ENCODE measurements at places on chromosomes 12 and 14. TPM values are rescaled to one million over a fixed set of nuclear protein-coding genes. Genes with fewer than 3 reads are reported as not detected.

The GDF3 gene
- not detected for polyA plus RNA-seq

- DNase-seq = no peak
These were observed 10.5 kb downstream of the BTBD6 start for GRCh38 chr14:105258846-105259245.

DNA sequence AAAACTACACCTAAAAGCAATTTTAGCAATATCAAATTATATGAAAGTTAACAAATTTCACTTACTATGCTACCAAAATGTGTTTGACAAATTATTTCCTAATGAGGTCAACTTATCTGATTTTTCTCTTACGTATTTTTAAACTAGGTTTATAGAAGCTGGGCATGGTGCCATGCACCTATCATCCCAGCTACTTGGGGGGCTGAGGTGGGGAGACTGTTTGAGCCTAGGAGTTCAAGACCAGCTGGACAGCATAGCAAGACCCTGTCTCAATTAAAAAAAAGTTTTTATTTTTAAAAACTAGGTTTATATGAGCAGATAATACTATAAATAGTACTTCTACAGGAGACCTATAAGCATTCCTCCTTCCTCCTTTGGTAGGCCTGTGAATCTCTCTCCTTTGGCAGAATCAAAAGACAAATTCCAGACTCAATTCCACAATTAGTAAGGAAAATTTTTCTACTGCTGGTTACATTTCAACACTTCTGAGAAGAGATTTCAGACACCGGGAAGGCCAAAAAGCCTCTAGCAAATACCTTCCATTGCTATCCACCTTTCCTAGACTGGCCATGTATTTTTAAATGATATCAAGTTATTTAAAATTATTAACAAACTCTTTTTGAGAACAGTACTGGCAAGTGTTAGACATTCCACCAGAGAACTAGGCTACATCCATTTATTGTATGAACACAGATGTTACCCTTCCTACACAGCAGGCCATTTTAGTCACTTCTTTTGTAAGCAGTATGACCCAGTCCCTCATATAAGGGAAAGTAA lies 34.4 kb downstream of the CDK17 start:
- no peak for DNase-seq

The IL23A gene
- polyA plus RNA-seq = 14.6 TPM

- DNase-seq = no peak
These were observed 37.9 kb upstream of the SINHCAF start for GRCh38 chr12:31363831-31364230.

GRCh38 chr12:39464976-39465695 lies 22.2 kb upstream of the KIF21A start:
- DNase-seq = no peak

The TM7SF3 gene
- polyA plus RNA-seq = 94.0 TPM

DNA sequence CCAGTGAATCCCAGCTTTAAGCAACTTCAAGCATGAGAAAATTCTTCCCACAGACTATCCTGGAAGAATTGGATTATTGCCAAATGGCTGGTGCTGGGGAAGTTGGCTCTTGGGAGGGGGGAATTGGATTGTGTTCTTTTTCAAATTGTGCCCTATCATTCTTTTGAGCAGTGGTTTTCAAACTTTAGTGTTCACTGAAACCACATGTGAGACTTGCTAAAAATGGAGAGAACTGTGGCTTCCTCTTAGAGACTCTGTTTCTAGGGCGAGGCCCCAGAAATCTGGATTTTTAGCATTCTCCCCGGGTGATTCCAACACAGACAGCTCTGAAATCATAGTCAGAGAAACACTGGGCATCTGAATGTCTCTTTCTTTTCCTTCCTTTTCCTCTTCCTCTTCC lies 14.3 kb upstream of the OTUB2 start:
- no peak for DNase-seq

The PPM1H gene
- 0.12 TPM for polyA plus RNA-seq

- DNase-seq = no peak
These were observed 13.2 kb downstream of the AQP6 start for GRCh38 chr12:49985981-49986380.

The SLC35E3 gene
- 16.7 TPM for polyA plus RNA-seq

DNA sequence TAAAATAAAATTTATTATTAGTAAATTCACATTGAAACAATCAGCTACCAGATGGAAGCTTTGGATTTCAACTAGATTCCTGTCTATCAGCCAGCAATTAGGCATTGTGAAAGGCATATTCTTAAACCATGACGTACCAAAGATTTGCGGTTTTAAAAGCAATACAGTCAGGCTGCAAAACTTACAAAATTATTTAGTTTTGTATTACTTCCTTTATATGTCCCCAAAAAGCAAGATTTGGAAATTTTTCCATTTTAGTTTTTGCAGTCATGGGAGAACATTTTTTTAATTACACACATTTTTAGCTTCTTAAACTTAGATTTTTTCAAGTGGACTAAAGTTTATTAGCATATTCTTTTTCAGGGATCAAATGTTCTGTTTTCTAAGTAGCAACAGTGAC lies 225.0 kb upstream of the KITLG start:
- DNase-seq = no peak

The GPRC5A gene
- not detected for polyA plus RNA-seq

DNA sequence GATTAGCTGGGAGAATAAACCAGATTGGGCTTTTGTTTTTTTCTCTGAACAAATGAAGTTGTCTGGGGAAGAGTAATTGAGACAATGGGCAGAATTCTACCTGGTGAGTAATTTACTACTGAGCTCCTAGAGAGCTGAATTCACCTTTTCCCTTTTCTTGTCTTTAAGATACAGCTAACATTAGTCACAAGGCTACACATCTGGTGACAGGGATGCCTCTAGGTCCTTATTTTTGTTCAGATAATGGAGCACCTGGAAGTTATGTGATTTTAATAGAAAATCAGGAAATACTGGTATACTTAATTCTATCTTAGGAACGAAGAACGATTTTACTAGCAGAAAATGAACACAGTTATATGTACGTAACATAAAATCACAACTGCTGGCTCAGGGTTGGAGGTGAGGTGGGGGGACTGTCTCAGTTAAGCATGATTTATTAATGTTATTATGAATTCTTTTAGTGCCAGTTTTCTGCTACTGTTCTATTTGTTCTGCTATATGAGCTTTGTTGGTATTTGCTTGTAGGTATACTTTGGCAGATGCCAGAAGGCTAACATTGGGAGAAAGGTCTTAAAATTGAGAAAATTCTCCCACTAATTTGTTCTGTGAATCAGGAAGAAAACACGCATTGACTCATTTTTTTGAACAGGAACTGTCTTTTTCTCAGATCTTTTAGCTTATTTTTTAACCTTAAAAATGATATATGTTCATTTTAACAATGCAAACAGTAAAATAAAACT lies 482.7 kb upstream of the RGS6 start:
- no peak for DNase-seq

The BIN2 gene
- polyA plus RNA-seq = 83.7 TPM

The ZFYVE1 gene
- polyA plus RNA-seq = 9.5 TPM

The SERPINA1 gene
- 1.1 TPM for polyA plus RNA-seq

DNA sequence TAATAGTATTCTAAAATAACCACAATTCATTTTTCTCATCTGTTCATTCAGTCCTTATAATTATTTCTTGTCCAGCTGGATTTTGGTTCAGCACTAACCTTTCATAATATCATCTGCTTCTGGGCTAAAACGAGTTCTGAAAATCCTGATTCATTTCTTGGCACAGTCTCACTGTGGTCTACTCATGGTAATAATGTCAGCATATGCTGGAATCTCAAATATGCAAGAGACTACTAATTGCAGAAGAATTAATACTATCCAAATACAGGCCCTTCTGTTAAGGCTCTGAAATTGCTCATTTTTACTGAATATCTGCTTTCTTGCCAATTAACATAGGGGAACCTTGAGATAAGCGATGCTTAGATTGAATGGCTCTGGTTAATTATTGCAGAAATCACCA lies 597.1 kb downstream of the RPL10L start:
- DNase-seq = no peak

The BEST3 gene
- not detected for polyA plus RNA-seq

The NXPH4 gene
- polyA plus RNA-seq = 2.5 TPM

The UBE2N gene
- 152 TPM for polyA plus RNA-seq

DNA sequence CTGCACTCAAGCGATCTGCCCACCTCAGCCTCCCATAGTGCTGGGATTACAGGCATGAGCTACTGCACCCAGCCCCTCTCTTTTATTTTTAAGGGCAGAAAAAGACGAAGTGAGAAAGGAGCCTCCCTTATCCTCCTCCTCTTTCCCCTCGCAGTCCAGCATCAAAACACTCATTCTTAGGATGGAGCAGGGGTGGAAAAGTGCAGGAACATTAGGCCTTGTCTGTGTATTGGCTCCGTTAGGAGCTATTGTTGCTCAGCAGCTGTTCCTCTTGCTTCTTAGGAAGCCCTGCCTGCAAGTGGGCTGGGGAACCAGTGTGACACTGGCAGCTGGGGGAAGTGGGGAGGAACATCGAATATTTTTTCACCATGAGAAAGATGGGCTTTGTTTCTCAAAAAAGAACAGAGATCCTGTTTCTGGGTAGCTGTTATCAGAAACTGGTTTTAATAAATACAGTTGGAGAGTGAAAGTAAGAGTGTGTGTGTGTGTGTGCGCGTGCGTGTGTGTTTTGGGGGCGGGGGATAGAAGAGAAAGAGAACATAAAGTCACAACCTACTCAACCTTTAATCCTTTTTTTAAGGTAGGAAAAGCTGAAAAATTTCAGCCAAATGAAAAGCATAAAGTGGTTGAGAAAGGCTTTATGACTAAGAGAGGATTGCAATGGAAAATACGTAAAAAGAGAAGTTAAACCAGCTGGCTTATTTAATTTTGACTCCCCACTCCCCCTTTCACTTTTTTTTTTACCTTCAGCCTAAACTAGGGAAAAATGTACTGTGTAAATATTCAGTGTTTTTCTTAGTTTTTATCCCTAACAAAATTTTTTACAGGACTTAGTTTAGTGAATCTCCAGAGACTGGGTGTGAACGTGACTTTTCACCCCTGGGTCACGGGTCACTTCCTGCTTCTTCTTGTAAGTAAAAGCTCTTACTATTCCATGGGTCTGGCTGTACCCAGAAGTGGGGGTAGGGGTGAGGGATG lies 197.2 kb upstream of the PLEKHG7 start:
- peak; percentile 60 for DNase-seq

The FIGNL2 gene
- polyA plus RNA-seq = not detected

The P2RX2 gene
- not detected for polyA plus RNA-seq

GRCh38 chr12:25264862-25265261 lies 14.1 kb upstream of the KRAS start:
- DNase-seq = no peak

GRCh38 chr12:101963697-101964096 lies 86.3 kb downstream of the DRAM1 start:
- DNase-seq = no peak

- no peak for DNase-seq
These were observed 5.6 kb downstream of the TMED10 start for GRCh38 chr14:75170772-75171171.

GRCh38 chr12:6818222-6818621 lies 3.4 kb upstream of the GPR162 start:
- no peak for DNase-seq

DNA sequence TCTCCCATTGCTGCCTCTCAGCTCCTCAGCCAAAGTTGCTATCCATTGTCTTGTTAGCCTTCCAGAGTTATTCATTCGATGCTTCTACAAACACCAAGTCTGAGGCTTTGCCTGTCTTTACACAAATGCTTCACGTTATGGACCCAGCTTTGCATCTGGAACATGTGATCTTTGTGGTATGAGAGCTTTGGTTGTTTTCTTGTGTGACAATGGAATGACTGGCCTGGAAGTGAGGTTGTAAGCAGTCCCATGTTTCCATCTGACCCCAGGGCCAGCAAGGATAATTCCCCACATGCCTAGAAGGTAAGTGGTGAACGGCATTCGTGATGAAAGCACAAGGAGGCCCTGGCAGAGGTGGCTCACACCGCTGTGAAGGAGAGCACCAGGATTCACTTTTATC lies 866.7 kb upstream of the TMEM132C start:
- DNase-seq = no peak

DNA sequence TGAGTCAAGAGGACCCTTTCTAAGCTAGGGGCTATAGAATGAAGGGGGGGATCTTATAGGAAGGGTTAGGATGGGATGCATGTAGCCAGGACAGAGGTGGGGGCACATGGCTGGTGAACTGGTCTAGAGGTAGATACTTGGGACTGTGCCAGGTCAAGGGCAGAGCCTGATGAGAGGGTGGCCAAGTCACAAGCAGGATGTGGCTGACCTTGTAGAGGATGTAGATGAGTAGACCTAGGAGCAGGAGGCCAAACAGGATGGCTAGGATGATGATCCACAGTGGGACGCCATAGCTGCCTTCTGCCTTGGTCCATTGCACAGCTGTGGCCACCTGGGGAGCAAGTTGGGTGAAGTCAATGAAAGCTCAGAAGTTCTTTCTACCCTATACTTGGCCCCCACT lies 12.6 kb upstream of the ZNF385A start:
- DNase-seq = no peak

The NTF3 gene
- not detected for polyA plus RNA-seq

The KCNJ8 gene
- not detected for polyA plus RNA-seq

The DIO2 gene
- not detected for polyA plus RNA-seq

GRCh38 chr12:39441963-39442830 lies 723 bp downstream of the KIF21A start:
- peak; percentile 7 for DNase-seq

DNA sequence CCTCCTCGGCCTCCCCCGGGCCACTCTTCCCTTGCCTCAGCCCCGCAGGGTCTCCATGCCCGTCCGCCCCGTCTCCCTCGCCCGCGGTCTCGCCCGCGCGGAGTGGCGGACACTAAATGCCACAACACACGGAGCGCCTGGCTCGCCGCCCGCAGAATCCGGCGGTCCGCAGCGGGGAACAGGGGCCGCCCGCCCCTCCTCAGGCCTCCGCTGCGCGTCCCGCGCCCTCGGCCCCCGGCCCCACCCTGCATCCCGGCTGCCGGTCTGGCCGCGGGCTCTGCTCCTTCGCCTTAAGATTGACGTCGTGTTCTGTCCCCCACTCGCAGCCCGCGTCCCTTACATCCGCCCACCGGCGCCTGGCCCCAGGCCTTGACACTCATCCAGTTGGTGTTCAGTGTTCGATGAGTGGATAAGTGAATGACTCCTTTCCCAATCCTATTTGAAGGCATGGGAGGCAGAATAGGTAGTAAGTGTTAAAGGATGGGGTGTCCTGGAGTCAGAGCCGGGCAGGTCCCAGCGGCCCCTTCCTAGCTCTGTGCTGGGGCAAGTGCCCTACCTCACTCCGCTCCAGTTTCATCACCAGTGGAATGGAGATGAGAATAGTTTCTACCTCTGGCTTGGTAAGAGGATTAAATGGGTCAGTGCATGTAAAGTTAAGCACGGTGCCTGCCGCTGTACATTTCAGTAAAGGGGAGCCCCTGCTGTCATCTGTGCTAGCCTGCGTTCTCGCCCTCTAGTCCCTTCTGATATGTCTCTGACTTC lies 622 bp downstream of the TECPR2 start:
- no peak for DNase-seq

The ANKRD33 gene
- not detected for polyA plus RNA-seq

- no peak for DNase-seq
These were observed 35.6 kb upstream of the ITPR2 start for GRCh38 chr12:26868447-26869103.

All from naive B cell (primary cell).